ENCODE measurements at places on chromosomes 16 and 17. TPM values are rescaled to one million over a fixed set of nuclear protein-coding genes. Genes with fewer than 3 reads are reported as not detected.
A peak's percentile ranks its signal among the peaks of the same experiment; 100 is the strongest.

- DNase-seq = no peak
Measured at GRCh38 chr17:3400055-3400454, 1.8 kb upstream of the OR1E1 start.

- no peak for DNase-seq
Measured at GRCh38 chr17:42380935-42381334, 7.3 kb downstream of the STAT3 start.

The MPV17L gene
- polyA plus RNA-seq = 0.42 TPM

- DNase-seq = no peak
Measured at GRCh38 chr17:49676276-49676868, 1.5 kb downstream of the SPOP start.

The NTN1 gene
- 0.06 TPM for polyA plus RNA-seq

GRCh38 chr17:78557598-78558039, 19.6 kb downstream of the DNAH17 start:
- DNase-seq = peak; percentile 26

- DNase-seq = no peak
Measured at GRCh38 chr17:13537871-13538643, 63.7 kb downstream of the HS3ST3A1 start.

- no peak for DNase-seq
Measured at GRCh38 chr16:81185416-81185815, 53.1 kb upstream of the BCO1 start.

GRCh38 chr16:2358811-2359210, 18.3 kb upstream of the ABCA3 start:
- DNase-seq = no peak

The SLC5A11 gene
- not detected for polyA plus RNA-seq

The SNRNP25 gene
- 23.6 TPM for polyA plus RNA-seq

DNA sequence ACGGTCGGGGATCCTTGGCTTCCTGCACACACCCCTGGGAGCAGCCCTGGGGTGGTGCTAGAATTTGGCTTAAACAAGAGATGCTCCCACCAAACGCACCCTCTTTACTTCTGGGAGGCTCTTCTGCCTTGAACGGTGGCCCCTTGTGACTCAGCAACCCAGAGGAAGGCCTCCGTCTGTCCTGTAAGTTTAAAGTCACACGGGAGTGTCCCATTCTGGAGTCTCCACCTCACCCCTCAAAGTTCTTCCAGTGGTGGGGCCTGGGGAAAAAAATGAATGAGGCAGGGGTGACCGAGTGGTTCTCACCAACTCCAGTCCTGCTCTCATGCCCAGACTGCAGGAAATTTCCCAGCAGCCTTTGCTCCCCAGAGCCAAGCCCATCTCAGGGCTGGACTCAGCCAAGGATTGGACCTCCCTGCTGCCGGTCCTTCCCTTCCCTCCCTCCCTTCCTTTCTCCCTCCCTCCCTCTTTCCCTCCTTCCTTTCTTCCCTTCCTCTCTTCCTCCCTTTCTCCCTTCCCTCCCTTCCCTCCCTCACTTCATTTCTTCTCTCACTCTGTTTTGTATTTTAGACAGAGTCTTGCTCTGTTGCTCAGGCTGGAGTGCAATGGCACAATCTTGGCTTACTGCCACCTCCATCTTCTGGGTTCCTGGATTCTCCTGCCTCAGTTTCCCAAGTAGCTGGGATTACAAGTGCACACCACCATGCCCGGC, 11.4 kb downstream of the ITGAD start:
- no peak for DNase-seq

- no peak for DNase-seq
Measured at GRCh38 chr17:38592487-38592886, 13.3 kb downstream of the SRCIN1 start.

- DNase-seq = no peak
Measured at GRCh38 chr17:42289611-42290181, 1.4 kb downstream of the STAT5A start.

GRCh38 chr17:42305543-42306384, 17.5 kb downstream of the STAT5A start:
- DNase-seq = no peak

The TEKT5 gene
- not detected for polyA plus RNA-seq

DNA sequence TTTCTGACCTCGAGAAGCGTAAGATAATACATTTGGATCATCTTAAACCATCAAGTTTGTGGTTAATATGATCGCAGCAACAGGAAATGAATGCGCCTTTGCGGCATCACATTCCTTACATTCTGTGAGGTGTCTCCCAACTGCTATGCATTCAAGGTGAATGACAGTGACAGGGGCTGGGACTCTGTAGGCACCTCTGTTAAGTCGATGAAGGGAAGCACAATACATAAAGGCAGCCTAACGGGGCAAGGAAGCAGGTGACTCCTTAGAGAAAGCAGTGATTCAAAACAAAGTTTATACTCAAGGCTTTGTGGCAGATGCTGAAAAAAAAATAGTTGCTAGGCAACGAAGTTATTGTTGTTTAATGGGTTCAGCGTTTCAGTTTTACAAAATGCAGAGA, 21.6 kb upstream of the EVPL start:
- DNase-seq = no peak

GRCh38 chr17:81387100-81388090, 7.9 kb upstream of the BAHCC1 start:
- DNase-seq = no peak

DNA sequence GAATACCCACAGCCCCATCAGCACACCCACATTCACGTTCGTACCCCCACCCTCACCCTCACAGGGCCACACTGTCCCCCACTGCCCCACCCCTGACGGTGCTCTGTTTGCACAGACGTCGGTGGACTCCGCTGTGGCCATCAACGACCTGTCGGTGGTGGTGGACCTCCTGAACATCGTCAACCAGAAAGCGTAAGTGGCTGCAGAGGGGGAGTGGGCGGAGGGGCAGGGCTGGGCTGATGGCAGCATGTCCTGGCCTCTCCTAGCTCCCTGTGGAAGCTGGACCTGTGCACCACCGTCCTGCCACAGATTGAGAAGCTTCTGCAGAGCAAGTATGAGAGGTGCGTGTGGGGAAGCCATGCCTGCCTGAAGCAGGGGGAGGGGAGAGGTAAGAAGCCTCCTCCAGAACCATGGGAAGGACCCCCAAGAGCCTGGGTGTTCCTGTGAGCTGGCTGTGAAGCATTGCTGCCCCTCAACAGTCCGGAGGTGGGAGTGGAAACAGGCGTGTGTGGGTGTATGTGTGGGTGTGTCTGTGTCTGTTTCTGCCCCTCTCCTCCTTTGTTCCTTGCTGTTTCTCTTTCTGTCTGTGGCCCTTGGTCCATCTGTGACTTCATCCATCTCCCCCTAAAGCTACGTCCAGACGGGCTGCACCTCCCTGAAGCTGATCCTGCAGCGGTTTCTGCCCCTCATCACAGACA, 20.3 kb downstream of the KATNB1 start:
- DNase-seq = no peak

The XYLT1 gene
- 15.9 TPM for polyA plus RNA-seq

DNA sequence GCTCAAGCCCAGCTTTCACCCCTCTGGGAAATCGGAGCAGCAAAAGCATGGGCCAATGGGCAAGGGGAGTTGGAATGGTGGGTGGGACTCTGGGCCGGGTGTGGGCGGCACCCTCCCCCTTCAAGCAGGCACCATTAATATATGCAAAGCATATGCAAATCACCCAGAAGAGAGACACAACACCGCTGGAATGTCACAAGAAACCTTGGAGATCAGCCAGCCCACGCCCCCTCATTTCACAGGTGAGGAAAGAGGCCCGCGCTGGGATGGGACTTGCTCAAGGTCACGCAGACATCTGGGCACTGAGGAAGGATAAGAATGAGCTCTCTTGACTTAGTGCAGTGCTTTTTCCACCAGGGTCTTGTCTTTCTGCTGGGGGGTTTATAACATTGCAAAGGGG, 4.8 kb downstream of the SRCIN1 start:
- DNase-seq = no peak

The C17orf78 gene
- polyA plus RNA-seq = not detected

The HID1 gene
- 1.7 TPM for polyA plus RNA-seq

GRCh38 chr16:86398201-86398600, 112.1 kb upstream of the FOXF1 start:
- no peak for DNase-seq

The FBXO31 gene
- polyA plus RNA-seq = 16.7 TPM

The KRT14 gene
- polyA plus RNA-seq = 0.11 TPM

- no peak for DNase-seq
Measured at GRCh38 chr16:81243942-81244341, 5.5 kb downstream of the BCO1 start.

Measured in BJ (cell line).